H9 (cell line): ENCODE measurements at places on chromosomes 3 and 15.

DNA sequence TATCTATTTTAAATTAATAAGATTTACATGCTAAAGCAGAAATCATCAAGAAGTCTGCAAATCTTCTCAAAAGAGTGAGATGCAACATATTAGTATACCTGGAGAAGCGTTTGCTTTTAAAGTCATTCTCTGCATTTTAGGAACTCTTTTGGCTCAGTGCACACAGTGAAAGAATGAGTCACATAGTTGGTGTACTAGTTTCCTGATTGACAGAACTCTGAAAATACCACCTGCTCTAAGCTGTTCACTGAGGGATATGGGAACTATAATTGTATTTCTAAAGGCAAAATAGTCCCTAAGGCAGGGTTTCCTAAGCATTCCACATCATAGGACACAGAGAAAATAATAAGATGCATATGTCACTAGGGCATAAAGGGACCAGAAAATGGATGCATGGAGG is 838.5 kb downstream of the DIPK2A start:
- DNase-seq, result no peak

DNA sequence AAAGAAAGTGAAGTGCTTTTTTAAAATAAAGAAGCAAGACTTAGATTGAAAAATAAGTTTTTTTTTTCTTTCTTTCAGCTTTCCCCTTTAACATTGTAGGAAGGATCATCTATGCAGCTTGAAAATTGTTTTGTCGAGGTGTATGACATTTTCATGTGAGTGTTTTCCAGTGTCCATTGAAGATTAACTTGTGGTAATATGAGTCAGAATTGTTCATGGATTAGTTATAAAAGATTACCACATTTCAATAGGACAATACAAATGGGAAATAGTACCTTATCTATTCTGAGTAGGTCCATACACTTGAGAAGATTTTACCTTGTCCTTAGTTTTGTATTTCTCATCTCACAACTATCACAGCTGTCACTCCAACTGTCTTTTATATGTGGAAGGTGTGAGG is 1234.7 kb downstream of the NSUN3 start:
- no peak for DNase-seq

DNA sequence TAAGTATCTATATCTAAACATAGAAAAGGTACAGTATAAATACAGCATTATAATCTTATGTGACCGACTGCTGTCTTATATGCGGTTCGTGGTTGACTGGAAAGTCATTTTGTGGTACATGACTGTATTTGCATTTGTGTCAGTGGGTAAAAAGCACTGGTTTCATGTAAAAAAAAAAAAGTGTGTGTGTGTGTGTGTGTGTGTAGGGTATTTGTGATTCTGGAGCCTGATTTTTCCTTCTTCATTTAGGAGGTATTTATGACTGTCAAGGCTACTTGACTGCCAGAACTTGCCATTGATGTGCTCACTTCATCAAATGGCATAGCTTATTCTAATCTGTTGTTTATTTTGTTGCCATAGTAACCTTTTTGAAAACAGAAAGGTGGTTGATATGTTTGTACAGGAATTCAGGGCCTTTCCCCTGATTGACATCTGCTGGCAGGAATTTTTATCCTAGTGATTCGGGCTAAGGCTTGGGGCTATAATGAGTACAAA is 63.2 kb downstream of the AKAP13 start:
- DNase-seq, result no peak

- no peak for DNase-seq
These were observed 667.4 kb downstream of the ROBO2 start for GRCh38 chr3:77707281-77707680.

GRCh38 chr3:2568929-2569328 is 470.3 kb downstream of the CNTN4 start:
- DNase-seq, result no peak

- no peak for DNase-seq
These were observed 295.0 kb upstream of the MDFIC2 start for GRCh38 chr3:70607469-70607868.
